ENCODE measurements at places on chromosomes 3 and 15.

GRCh38 chr15:79849789-79850188, 47.0 kb downstream of the MTHFS start:
- peak; percentile 58 for DNase-seq

DNA sequence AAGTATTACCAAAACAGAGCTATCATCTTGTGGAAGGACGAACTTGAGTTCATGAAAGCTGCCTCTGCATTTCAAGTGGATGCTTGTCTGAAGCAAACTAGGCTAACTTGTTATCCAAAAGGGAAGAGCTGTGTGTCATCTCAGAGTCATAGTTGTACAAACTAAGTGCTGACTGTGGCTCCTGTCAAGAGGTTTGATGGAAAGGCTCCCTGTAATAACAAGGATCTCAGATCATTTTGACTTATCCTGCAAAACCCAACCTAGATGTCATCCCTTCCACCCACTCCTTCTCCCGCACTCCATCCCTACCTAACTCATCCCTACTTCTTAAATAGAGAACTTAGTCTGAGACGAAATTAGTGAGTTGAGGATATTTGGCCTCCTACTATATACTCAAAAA, 110.8 kb downstream of the NR2E3 start:
- DNase-seq, result no peak

DNA sequence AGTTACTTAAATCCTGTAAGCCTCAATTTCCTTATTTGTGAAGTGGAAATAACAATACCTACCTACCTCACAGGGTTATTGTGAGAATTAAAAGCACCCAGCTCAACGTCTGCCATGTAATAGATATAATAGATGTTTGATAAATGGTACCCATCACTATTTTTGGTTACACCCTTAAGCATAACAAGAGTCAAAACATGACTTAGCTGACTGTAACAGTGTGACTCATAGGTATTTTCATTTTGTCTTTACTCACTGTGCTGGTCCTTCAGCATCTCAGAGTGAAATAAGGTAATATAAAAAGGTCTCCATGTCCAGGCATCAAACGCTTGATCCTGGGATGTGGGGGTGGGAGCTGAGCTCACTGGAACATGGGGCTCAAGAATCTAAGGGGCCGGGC, 3.1 kb downstream of the CPLX3 start:
- DNase-seq, result peak; percentile 49

DNA sequence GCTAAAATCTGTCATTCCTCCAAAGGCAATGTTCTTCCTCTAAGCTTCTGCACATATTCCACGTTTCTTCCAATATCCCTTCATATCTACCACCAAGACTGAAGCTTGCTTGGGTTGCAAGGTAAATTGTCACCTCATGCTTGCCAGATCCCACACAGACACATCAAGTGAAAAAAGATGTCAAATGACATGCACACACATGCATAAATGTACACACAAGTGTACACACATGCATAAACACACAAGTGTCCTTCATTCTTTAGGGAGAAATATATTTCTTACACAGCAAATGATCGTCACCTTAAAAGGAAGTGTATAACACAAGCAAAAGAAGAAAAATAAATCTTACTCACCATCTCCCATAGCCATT, 59.4 kb downstream of the CLASP2 start:
- DNase-seq, result no peak
